ENCODE measurements at places on chromosomes 3 and 15.

GRCh38 chr3:71673486-71673885 is 51.7 kb downstream of the EIF4E3 start:
- no peak for DNase-seq

- no peak for DNase-seq
Measured at GRCh38 chr3:59424268-59425010, 374.6 kb upstream of the CFAP20DC start.

DNA sequence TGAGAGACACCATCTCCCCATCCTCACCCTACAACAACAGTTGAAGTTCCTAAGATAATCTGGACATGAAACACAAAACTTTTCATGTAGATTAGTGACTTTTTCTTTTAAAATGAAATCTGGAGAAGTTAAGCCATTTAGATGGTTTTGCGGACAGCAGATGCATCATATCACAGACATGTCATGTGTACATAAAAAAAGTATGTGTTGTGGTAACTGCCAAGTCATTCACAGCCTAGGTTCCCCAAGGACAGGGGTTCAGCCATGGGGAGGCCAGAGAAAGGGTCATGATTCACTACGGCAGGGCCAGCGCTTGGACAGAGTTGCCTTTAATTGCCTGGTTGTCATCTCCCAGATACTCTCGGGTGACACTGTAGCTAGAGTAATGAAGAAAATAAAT is 163.2 kb downstream of the PDZRN3 start:
- no peak for DNase-seq

DNA sequence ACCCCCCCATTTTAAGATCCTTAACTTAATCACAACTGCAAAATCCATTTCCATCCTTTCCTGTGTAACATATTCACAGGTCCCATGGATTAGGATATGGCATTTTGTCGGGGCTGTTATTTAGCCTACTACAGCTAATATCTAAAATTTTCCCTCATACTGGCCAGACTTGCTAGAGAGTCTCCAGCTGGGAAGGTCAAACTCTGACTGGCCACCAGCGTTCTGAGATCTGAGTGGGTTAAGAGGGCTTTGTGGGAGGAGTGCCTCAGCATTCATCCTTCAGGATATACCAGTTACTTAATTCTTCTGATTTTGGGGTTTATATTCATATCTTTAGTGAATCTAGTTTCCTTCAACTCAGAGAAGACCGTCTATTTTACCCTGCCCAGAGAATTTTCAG is 17.7 kb downstream of the TM4SF18 start:
- DNase-seq, result no peak

- DNase-seq, result no peak
Measured at GRCh38 chr3:414063-414462, 217.5 kb downstream of the CHL1 start.

GRCh38 chr3:56197259-56197965 is 270.9 kb downstream of the ERC2 start:
- DNase-seq, result no peak

DNA sequence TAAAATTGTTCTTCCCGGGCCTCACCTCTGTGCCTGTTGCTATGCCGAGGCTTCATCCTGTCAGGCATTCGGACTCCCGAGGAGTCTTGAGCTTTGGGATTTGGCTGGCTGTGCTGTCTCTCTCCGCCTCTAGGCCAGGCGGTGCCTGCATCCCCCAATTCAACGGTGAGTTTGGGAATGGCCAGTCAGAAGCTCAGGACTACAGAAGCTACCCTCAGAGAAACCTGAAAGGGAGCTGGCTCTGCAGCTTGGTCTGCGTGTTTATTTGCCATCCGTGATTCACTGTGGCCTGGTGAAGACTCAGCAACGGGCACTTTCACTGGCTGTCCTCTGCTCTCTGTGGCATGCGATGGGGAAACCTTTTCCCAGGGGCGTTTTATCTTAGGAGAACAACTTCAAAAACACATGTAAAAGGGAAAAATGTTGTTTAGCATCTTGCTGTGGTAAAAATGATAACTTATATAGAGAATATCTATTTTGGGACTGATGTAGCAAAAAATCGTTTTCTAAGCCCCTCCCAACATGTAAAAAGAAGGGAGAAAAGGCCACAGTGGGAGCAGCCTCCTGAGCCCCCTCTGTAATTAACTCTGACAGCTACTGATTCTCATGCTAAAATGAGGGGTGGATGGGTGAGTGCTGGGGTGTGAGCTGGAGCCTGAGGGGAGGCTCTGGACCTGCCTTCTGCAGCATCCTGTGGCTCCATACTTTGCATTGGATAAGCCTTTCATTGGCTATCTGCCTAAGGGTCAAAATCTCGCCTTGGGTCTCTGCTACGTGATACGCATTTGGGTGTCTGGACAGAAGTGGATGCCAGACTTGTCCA is 103.4 kb upstream of the KLHL25 start:
- no peak for DNase-seq
